ENCODE measurements at places on chromosomes 1 and 21. TPM values are rescaled to one million over a fixed set of nuclear protein-coding genes. Genes with fewer than 3 reads are reported as not detected.

DNA sequence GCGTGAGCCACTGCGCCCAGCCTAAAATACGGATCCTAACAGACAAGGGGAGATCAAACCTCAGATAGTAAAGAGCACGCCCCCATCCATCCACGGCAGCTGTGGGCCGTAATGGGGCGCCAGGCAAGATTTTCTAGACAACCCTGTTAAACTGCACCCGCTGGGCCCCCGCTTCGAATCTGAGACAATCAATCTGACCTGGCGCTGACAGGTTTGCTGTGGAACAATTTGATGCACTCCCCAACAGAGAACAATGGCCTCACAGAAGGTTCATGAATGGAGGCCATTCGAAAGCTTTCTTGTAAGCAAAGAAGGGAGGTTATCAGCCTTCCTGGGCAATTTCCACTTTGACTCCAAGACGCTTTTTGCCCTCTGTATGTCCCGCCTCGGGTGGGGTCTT is 30.5 kb downstream of the CLSTN1 start:
- no peak for DNase-seq

- no peak for DNase-seq
Observed at GRCh38 chr21:43702785-43703034, 16.2 kb upstream of the PDXK start.

GRCh38 chr1:114482585-114482984 is 28.4 kb downstream of the TRIM33 start:
- DNase-seq = no peak

- DNase-seq = no peak
Observed at GRCh38 chr1:208640295-208640694, 396.1 kb upstream of the PLXNA2 start.

- DNase-seq = no peak
Observed at GRCh38 chr1:187045371-187045770, 216.6 kb downstream of the PLA2G4A start.

MX2 gene
- total RNA-seq = 0.54 TPM

TBCE gene
- 26.7 TPM for total RNA-seq

RAP1GAP gene
- total RNA-seq = under 0.01 TPM
